Activated naive CD8-positive, alpha-beta T cell treated with anti-CD3 and anti-CD28 coated beads, Interleukin-2, amount 10 ng/mL, durations not matched to agents 7 days and 5 days (primary cell): ENCODE measurements at places on chromosomes 2 and 18.

DNA sequence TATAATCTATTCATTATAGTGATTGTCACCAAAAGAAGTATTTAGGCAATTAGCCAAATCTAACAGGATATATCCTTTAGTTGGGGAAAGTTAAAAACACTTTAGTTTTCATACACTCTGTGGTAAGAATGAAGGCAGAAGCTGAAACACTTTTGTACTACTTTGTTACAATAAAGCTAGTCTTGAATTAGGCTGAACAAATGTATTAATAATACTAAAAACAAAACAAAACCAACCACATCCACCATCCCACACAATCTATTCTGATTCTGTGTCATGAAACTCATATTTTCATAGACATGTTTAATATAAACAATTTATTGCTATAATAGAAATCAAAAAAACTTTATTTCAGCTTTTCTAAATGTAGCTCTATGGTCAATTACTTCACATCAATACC lies 508.8 kb downstream of the ZEB2 start:
- no peak overlapping the region for H3K4me3 ChIP-seq
- H3K27ac ChIP-seq: no peak overlapping the region
- no peaks in the 10 kb centered on the region for H3K27me3 ChIP-seq
- peaks cover 2% of the 10 kb centered on the region for H3K4me1 ChIP-seq

DNA sequence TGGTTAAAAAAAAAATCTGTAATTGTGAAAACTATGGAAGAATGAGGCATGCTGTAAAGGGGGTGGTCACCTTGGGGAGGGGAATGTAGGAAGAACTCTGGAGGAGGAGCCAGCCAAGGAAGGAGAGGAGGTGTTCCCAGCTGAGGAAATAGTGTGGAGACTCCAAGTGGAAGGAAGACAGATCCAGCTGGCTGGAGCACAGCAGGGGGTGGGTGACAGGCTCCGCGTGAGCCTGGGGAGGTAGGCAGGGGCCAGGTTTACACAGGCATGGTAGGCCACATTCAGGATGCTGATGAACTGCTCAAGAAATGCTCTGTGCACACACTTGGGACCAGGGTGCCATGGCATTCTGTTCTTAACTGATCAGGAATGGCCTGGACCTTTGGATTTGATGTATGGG lies 16.8 kb downstream of the AFF3 start:
- H3K36me3 ChIP-seq: peaks cover 6% of the 10 kb centered on the region
- DNase-seq: no peak
- H3K4me1 ChIP-seq: no peaks in the 10 kb centered on the region
- peaks cover 9% of the 10 kb centered on the region for H3K27me3 ChIP-seq
- H3K4me3 ChIP-seq: no peak overlapping the region

DNA sequence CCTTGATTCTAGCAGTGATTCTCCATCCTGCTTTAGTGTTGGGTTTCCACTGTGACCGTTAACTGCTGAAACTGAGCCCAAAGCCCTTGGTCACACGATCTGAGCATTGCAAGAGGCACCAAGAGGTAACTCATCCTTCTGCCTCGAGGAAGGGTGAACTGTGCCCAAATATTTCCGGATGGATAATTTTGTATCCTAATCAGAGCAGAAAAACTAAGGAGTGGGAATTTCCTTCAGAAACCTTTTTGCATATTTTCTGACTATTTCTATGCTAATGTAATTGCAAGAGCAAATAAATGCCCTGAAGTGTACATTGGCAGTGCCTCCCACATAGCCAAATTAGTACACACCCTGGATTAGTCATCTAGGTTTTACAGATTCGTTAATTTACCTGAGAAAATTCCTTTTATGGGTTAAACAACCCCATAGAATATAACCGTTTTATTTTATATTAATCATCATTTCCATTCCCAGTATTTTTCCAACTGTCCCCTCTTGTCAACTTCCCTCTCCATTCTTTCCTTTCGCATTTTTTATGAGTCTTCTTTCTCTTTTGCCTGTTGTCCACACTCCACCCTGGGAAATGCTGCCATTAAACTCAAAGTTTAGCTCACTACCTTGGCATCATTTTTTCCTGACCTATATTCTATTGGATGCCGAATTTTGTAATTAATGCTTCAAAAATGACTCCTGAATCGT lies 31.7 kb upstream of the COBLL1 start:
- H3K27ac ChIP-seq: no peak overlapping the region
- no peaks in the 10 kb centered on the region for H3K4me1 ChIP-seq
- H3K27me3 ChIP-seq: peaks cover 2% of the 10 kb centered on the region
- H3K36me3 ChIP-seq: no peaks in the 10 kb centered on the region
- H3K4me3 ChIP-seq: no peak overlapping the region
- DNase-seq: no peak

DNA sequence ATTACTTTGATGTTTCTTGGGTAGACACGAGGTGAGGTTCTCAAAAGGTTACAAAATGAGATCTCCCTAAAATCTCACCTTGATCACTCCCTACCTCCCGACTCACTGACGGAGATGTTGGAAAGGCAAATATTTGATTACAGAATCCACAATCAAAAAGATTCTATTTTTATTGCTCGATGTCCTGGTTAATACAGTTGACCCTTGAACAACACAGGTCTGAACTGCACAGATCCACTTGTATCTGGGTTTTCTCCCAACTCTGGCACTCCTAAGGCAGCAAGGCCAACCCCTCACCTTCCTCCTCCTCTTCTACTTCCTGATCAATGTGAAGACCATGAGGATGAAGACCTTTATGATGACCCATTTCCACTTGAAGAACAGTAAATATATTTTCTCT lies 125.3 kb downstream of the C2orf74 start:
- no peak for DNase-seq
- H3K4me3 ChIP-seq: no peak overlapping the region
- peaks cover 24% of the 10 kb centered on the region for H3K36me3 ChIP-seq
- peaks cover 8% of the 10 kb centered on the region for H3K4me1 ChIP-seq
- no peaks in the 10 kb centered on the region for H3K27me3 ChIP-seq

DNA sequence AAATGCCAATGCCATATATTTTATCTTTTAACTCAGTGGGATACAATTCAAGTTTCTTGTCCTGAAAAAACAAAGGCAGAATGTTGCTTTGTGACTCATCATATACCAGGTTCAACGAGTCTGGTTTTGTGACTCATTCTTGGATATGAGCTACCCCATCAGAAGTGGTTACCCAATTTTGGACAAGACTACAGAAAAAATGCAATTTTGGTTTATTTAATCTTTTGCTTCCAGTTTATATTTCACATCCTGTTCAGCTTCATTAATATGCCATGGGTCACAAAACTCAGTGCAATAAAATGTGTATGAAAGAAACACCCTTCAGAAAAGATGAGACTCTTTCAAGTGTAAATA lies 25.0 kb downstream of the FN1 start:
- H3K27me3 ChIP-seq: peaks cover 16% of the 10 kb centered on the region
- H3K4me1 ChIP-seq: peaks cover 9% of the 10 kb centered on the region
- H3K4me3 ChIP-seq: no peak overlapping the region
- no peaks in the 10 kb centered on the region for H3K36me3 ChIP-seq

DNA sequence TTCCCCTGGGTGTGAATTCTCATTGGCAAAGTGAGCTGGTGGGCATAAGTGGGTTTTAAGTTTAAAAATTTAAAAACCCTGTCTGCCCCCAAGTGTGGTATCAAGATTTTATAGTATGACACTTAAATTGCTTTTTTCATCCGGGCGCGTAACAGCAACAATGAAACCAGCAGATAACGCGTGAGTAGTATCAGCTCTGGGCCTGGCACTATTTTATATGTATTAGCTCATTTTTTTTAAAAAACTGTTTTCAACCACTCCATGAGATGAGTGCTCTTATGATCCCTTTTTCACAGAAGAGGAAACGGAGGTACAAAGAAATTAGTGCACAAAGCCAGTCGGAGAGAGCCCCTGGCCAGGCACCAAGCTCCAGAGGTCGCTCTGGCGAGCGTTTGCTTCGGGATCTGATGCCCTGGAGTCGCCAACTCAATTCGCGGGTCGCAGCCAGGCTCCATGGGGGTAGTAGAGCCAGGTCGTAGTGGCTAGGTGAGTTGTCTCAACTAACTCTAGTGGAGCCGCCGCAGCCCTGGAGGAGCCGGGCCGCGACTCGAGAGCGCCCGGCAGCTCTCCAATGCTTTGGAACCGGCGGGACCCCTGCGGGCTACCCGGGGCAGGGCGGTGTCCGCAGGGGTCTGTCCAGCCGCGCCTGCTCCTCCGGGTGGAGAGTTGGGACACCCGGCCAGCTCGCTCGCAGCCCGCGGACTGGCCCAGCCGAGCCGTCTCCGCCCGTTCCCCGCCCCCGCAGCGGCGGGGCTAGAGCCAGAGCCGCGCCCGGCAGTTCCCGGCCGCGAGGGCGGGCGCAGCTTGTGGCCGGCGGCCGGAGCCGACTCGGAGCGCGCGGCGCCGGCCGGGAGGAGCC lies at the start of gene IL1R1:
Gene IL1R1, plus strand, starts transcription at position 777 of the 859 bp plus-strand sequence. CDS start 14,979 bp downstream, outside the sequence.
- peaks cover 25% of the 10 kb centered on the region for H3K27me3 ChIP-seq
- H3K36me3 ChIP-seq: peaks cover 20% of the 10 kb centered on the region
- peak within 1 kb of the TSS; percentile 22 for H3K27ac ChIP-seq
- H3K4me3 ChIP-seq: peak within 1 kb of the TSS; percentile 59
- H3K4me1 ChIP-seq: peaks cover 18% of the 10 kb centered on the region
- peak; percentile 37 for DNase-seq

- no peak overlapping the region for H3K27ac ChIP-seq
- no peak overlapping the region for H3K4me3 ChIP-seq
- DNase-seq: no peak
- no peaks in the 10 kb centered on the region for H3K4me1 ChIP-seq
These were observed 67.6 kb downstream of the ITGB1BP1 start for GRCh38 chr2:9355716-9356115.

DNA sequence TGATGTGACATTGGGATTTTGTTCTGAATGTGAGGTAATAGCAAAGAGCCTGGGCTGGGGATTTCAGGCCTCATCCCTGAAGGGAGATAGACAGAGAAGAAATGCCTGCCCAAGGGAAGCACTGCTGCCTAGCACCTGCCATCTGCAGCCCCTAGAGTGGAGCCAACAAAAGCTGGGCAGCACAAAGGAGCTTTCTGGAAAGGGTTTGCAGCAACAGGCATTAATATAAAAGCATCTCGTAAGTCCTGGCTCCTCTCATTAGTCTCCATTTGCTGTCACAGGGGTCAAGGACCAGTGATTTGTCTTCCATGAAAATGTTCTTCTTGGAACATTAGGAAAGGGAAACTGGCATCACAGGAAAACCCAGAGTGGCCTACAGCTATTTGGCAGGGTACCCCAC lies 157.2 kb upstream of the SLC14A2 start:
- H3K27ac ChIP-seq: no peak overlapping the region
- no peak overlapping the region for H3K4me3 ChIP-seq
- H3K4me1 ChIP-seq: no peaks in the 10 kb centered on the region

GRCh38 chr2:108932736-108933332 lies 56.2 kb downstream of the EDAR start:
- peaks cover 5% of the 10 kb centered on the region for H3K4me1 ChIP-seq
- H3K4me3 ChIP-seq: no peak overlapping the region
- no peaks in the 10 kb centered on the region for H3K36me3 ChIP-seq
- no peaks in the 10 kb centered on the region for H3K27me3 ChIP-seq

GRCh38 chr2:200624026-200624425 lies 38.2 kb downstream of the AOX1 start:
- no peak overlapping the region for H3K27ac ChIP-seq
- H3K4me1 ChIP-seq: no peaks in the 10 kb centered on the region
- no peaks in the 10 kb centered on the region for H3K36me3 ChIP-seq

DNA sequence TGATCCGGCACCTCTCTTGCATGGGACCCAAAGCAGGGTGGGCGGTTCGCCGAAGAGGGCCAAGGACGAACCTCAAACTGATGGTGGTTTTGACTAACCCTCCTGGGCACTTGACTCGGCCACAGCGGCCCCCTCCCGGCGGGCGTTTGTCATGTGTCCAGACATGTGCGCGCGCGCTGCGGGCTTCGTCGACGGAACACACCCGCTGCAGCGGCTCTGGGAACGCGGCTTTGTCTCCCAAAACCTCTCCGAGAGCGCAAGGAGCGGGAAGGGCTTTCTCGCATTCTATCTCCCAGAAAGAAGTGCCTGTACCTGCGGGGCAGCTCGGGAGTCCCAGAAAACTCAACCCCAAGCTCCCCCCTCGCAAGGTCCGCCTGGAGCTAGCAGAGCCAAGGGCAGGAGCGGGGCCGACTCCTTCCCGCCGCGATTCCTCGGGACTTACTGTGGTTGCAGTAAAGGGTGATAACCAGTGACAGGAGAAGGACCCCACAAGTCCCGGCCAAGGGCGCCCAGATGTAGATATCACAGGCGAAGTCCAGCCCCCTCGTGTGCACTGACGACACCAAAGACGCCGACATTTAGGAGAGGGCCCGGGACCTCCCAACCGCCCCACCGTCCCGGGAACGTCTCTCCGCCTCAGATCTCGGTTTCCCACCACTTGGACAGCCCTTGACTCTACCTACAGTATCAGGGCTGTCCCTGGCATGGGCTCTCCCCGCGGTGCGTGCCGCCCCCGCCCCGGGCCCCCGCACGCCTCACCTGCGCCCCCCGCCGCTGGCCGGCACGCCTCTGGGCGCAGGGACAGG lies 1.6 kb downstream of the CD8A start:
- H3K27me3 ChIP-seq: no peaks in the 10 kb centered on the region
- peak overlapping the region; percentile 93 for H3K4me3 ChIP-seq
- H3K36me3 ChIP-seq: peaks cover 48% of the 10 kb centered on the region
- DNase-seq: peak; percentile 77

DNA sequence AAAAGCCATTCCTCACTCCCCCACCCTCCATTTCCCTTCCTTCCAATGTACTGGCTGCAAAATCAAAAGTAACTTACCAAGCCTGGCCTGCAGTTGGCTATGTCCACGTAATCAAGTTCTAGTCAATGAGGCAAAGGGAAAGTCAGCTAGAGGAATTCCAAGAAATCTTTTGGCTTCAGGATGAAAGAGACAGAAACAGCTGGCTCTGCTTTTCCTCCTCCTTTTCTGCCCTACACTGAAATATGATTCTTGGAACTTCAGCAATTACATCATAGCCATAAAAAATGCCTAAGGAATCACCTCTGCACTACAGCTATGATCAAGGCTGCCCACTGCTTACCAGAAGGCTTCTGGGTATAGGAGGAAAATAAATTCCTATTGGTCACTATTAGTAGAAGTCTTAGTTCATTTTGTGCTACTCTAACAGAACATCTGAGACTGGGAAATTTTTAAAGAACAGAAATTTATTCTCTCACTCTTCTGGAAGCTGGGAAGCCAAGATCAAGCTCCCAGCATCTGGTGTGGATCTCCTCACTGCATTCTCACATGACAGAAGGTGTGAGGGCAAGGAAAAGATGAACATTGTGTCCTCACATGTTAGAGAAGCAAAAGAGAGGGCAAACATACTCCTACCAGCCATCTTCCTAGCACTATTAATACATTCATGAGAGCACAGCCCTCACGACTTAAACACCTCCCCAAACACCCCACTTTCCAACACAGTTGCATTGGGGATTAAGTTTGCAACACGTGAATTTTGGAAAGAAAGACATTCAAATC lies 219.9 kb downstream of the TMX3 start:
- H3K27ac ChIP-seq: no peak overlapping the region
- H3K27me3 ChIP-seq: peaks cover 2% of the 10 kb centered on the region
- H3K36me3 ChIP-seq: no peaks in the 10 kb centered on the region
- no peak overlapping the region for H3K4me3 ChIP-seq
- no peaks in the 10 kb centered on the region for H3K4me1 ChIP-seq
- DNase-seq: no peak

- H3K4me3 ChIP-seq: no peak overlapping the region
- DNase-seq: no peak
- H3K27ac ChIP-seq: no peak overlapping the region
- no peaks in the 10 kb centered on the region for H3K36me3 ChIP-seq
These were observed 25.6 kb downstream of the FAP start for GRCh38 chr2:162217598-162217997.

GRCh38 chr2:39335930-39336329 lies 92.2 kb upstream of the CDKL4 start:
- no peak overlapping the region for H3K4me3 ChIP-seq
- no peaks in the 10 kb centered on the region for H3K4me1 ChIP-seq
- H3K36me3 ChIP-seq: peaks cover 14% of the 10 kb centered on the region
- DNase-seq: no peak
